ENCODE measurements at places on chromosomes 7 and 10. TPM values are rescaled to one million over a fixed set of nuclear protein-coding genes. Genes with fewer than 3 reads are reported as not detected.

GRCh38 chr10:79082631-79083596 lies 14.1 kb downstream of the ZMIZ1 start:
- no peak for DNase-seq

- DNase-seq, result no peak
These were observed 50.6 kb upstream of the JAZF1 start for GRCh38 chr7:28231176-28231575.

- DNase-seq, result no peak
These were observed 19.7 kb upstream of the SHH start for GRCh38 chr7:155831807-155832524.

- no peak for DNase-seq
These were observed 79.6 kb downstream of the ZNF22 start for GRCh38 chr10:45080331-45080730.

GRCh38 chr7:157132796-157133195 lies 5.9 kb upstream of the UBE3C start:
- no peak for DNase-seq

GRCh38 chr7:47807756-47808155 lies 140.5 kb downstream of the PKD1L1 start:
- no peak for DNase-seq

- no peak for DNase-seq
These were observed 41.2 kb downstream of the PAX2 start for GRCh38 chr10:100786591-100786990.

- no peak for DNase-seq
These were observed 8.2 kb upstream of the SUN1 start for GRCh38 chr7:824081-824480.

- DNase-seq, result no peak
These were observed 91.7 kb upstream of the PITRM1 start for GRCh38 chr10:3264161-3264761.

GRCh38 chr7:78370936-78371335 lies 572.4 kb downstream of the PHTF2 start:
- DNase-seq, result no peak

GRCh38 chr10:48542471-48543181 lies 62.2 kb downstream of the ARHGAP22 start:
- no peak for DNase-seq

The CFAP70 gene
- 2.5 TPM for total RNA-seq

The BMPER gene
- total RNA-seq, result 3.1 TPM

The C10orf67 gene
- 0.56 TPM for total RNA-seq

The DOCK4 gene
- 11.8 TPM for total RNA-seq

The ETV1 gene
- 83.2 TPM for total RNA-seq

The LIPJ gene
- total RNA-seq, result 0.23 TPM

The ANKIB1 gene
- 53.0 TPM for total RNA-seq

The PDK4 gene
- 262 TPM for total RNA-seq

The PNLIPRP2 gene
- not detected for total RNA-seq

The PCDH15 gene
- total RNA-seq, result 0.05 TPM

The ZNF853 gene
- total RNA-seq, result 13.8 TPM

The CABCOCO1 gene
- not detected for total RNA-seq

The SPDYE16 gene
- total RNA-seq, result not detected

The TRPV5 gene
- not detected for total RNA-seq

The CYP2C19 gene
- not detected for total RNA-seq

The PRKG1 gene
- 28.7 TPM for total RNA-seq

Measured in heart right ventricle (tissue), 16 donors.